ENCODE measurements at places on chromosomes 16 and 17. TPM values are rescaled to one million over a fixed set of nuclear protein-coding genes. Genes with fewer than 3 reads are reported as not detected.

Gene MSRB1
- total RNA-seq = 25.8 TPM

Gene KRT20
- not detected for total RNA-seq

- DNase-seq = peak; percentile 72
These were observed 67.8 kb downstream of the ANKRD11 start for GRCh38 chr16:89422527-89422904.

GRCh38 chr17:32318071-32318470 lies 23.9 kb downstream of the C17orf75 start:
- DNase-seq = no peak

GRCh38 chr17:76642994-76643393 lies 563 bp downstream of the ST6GALNAC1 start:
- no peak for DNase-seq

Gene HOXB2
- total RNA-seq = 1.8 TPM

- DNase-seq = no peak
These were observed 117.5 kb downstream of the CCDC182 start for GRCh38 chr17:57627591-57627990.

DNA sequence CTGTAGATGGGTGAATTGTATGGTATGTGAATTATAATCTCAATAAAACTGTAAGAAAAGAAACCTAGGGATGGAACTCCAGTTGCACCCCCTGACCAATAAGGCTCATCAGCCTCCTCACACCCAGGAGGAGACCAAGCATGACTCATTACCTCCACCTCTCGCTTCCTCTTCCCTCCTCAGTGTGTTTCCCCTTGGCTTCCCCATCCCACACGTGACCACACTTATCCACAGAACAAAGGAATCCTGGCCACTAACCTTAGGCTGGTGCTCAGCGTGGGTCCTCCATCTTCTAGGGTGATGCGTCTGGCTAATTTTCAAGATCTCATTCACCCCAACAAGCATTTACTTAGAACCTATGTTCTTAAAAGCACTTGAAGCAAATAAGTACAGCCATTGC lies 36.2 kb upstream of the MAP3K14 start:
- no peak for DNase-seq
